ENCODE measurements at places on chromosomes 1 and 21.

GRCh38 chr1:244820131-244820530, 15.3 kb upstream of the COX20 start:
- DNase-seq: no peak

- no peak for DNase-seq
These were observed 52.4 kb upstream of the USP1 start for GRCh38 chr1:62384276-62385005.

DNA sequence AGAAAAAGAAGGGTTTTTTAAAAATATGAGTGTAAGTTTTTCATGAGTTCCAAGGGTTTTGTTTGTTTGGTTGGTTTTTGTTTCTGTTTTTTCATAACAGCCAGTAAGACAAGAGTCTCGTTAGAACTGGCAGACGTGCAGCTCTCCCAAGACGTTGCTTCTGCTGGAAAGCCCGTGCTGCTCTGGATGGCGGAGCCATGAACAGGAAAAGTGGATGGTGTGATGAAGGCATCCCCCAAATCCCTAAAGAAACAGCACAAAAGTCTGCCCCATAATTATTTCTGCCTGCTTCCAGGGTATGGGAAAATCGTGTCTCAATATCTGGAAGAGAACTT, 157.9 kb upstream of the BACE2 start:
- no peak for DNase-seq

- no peak for DNase-seq
These were observed 98.2 kb downstream of the ZC3H11B start for GRCh38 chr1:219514728-219515127.

DNA sequence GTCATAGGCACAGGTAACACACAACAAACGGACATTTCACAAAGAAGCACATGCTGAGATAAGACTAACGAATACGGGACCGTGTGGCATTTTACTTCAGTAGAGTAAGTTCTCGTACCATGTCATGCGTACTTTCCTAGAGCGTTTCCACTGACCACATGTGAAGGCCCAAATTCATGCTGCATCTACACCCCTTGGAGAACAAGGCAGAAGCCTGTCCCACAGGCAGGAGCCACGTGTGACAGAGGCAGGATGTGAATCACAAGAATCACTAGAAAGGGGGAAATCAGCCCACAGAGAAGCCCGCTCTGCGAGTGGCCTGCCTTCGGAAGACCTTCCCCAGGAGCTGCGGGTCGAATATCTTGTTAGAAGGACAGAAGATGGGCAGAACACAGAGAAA, 41.8 kb downstream of the URB1 start:
- no peak for DNase-seq

DNA sequence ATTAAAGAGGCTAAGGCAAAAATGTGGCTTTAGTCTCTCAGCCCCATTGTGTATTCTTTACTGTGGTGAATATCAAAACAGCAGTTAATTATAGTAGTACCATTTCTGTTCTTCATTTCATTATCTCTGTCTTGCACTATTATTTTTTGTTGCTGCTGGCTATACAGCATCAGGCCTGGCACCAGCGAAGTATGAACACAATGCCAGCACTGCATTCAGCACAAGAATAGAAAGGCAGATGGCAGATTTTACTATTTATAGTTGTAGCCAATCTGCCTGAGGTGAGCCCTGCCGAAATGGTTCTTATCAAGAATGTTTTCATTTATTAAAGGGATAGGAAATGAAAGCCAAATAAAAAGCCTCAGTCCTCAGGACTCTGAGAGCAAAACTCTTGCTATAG, 72.1 kb downstream of the GPR52 start:
- no peak for DNase-seq

DNA sequence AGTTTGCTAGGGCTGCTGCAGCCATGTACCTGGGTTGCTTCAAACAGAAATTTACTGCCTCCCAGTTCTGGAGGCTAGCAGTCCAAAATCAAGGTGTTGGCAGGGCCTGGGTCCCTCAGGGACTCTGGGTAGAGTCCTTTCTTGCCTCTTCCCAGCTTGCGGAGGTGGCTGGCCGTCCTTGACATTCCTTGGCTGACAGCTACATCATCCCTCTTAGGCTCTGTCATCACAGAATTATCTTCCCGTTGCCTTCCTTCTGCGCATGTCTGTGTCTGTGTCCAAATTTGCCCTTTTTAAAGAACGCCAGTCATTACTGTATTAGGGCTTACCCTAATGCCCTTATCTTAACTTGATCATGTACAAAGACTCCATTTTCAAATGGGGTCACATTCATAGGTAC, 37.6 kb upstream of the PGBD5 start:
- no peak for DNase-seq

DNA sequence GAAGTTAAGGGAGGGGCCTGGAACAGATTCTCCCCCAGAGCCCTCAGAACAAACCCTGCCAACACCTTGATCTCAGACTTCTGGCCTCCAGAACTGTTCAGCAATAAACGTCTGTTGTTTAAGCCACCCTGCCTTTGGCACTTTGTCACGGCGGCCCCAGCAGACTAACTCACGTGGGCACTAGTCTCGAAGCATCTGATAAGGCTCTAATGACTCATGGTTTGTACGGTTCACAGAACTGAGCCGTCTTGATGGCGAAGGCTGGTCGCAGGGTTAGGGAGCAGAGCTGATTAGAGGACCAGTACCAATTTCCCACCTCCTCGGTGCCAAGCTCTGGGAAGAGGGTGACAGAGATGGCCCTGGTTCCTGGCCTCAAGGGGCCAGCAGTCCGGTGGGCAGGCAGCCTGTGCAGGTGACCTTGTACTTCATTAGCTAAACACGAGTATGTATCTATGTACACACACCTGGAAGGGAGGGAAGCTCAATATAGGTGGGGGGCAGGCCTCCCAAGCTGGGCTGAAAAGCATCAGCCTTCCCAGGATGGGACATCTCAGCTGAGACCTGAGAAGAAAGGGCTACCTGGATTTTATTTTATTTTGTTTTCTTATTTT, 112.8 kb downstream of the MRPS6 start:
- DNase-seq: no peak

DNA sequence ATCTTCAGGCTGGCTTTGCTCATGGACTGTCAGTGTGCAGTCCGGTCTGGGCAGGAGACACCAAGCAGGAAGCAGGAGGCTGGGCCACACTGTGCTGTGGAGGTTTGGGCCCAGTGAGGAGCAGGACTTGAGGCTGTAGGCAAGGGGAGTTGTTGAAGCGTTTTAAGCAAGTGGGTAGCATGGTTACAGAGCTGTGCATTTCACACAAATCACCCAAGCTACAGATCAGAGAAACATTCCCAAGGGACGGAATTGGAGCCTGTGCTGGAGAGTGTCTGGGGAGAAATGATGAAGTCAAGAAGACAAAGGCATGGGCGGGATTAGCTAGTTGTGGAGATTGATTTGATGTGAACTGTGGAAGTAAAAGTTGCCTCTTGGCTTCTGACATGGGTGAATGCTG, 60.9 kb downstream of the KIF21B start:
- no peak for DNase-seq

- DNase-seq: no peak
These were observed 251.8 kb downstream of the ADGRL2 start for GRCh38 chr1:82052563-82052962.

DNA sequence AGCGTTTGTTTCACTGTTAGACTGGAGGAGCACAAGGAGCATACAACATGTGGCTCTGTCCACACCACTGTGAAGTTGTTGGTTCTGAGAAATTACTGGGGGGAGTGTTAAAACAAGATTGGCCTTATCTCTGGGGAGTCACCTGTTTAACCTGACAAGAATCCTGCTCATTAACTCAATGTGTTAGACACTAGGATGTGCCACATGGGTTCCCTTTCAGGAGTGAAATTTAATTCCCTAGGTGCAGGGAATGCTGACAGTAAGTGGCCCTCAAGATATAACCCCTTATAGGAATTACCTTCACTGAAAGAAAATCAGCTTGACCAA, 45.8 kb upstream of the WNT2B start:
- DNase-seq: no peak

- DNase-seq: no peak
These were observed 9.9 kb upstream of the SPRR4 start for GRCh38 chr1:152960452-152961044.

- DNase-seq: no peak
These were observed 15.4 kb upstream of the SLC5A9 start for GRCh38 chr1:48207131-48207530.

DNA sequence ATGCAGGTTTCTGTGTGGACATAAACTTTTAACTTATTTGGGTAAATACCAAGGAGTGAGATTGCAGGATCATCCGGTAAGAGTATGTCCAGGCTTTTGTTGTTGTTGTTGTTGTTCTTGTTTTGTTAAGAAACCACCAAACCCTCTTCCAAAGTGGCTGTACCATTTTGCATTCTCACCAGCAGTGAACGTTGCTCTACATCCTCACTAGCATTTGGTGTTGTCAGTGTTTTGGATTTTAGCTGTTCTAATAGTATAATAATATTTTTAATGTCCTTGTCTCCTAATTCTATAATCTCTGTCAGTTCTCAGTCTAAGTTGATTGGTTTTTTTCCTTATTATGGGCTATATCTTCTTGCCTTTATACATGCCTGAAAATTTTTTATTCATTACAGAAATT, 37.8 kb downstream of the TENT5C start:
- DNase-seq: no peak

DNA sequence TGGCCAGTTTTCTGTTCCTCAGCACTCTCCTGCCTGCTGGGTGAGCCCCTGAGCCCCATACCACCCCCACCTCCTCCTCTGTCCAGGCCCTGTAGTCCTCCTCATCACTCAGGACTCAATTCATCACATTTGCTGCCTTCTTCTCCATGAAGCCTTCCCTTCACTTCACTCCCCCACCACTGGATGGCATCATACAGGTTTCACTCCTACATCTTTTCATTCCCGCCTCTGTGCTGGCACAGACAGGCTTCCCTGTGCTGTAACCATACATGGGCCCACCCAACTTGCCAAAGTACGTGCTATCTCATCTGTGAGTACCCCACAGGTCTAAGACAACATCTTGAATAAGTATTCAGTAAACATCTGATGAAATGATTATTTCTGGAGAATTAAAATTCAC, 56.9 kb downstream of the SLC45A1 start:
- DNase-seq: no peak

GRCh38 chr1:59013276-59013927, 229.6 kb upstream of the JUN start:
- DNase-seq: no peak

DNA sequence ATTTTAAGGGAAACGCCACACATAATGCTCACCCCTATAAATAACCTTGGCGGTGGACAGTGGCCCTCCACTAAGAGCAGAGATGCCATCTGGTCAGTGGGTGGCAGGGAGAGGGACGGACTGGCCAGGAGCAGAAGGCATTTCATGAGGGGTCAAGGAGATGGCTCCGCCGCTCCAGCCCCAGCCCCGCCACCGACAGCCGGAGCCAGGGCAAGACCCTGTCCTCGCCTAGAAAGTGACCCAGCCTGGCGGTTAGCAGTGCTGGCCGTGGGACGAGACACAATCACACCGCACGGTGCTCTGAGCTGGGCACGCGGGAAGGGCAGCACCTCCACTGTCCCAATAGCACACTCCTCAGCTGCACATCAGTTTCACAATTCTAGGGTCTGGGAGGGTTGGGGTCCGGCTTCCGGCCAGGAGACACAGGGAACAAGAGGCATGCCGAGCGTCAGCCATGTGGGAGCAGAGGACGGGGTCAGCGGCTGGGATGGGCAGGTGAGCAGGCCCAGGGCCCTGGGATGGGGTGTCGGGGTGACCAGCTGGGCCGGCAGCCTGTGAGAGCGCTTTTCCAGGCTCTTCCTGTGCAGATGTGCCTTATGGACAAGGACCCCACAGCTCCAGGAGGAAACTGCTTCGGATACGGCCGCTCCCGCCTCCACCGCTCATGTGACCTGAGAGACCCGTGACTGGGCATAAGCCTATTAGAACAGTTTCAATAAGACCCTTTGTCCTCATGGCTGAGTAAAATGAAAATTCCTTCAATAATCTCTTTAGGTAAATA, 5.7 kb downstream of the SLC19A1 start:
- no peak for DNase-seq

- no peak for DNase-seq
These were observed 49.6 kb downstream of the TNFRSF8 start for GRCh38 chr1:12112711-12113161.

DNA sequence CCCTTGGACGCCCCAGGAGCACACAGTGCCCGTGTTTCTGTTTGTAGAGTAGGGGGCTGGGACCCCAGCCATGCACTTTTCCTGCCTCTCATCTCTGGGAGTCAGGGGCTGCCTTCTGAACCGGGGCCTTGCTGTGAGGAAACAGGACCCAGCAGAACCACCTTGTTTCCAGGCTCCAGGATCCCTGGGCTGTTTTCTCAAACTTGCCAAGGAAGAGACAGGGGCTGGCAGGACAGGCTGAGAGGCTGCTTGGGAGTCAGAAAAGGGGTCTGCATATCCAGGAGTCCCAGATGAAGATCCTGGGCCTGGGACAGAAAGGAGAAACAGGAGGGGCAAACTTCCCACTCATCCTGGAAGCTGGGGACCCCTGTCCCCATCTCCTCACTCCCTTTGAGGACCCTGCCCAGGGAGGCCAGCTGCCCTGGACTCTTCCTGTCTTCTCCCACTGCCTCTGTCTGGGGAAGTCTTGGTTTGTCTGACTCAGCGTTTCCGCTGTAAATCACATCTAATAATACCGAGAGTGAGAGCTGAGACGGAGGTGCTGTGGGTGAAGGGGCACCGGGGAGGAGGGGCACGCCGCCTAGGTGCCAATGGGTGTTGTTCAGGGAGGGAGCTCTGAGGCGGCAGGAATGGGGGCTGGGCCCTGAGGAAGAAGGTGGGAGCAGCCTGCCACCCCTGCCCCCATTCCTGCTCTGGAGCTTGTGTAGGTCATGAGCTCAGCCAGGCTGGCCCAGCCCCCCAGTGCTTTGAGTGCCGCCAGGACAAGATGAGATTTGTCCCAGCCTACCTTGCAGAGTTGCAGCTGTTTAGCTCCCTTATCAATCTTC, 16.7 kb downstream of the POU3F1 start:
- DNase-seq: peak; percentile 66

DNA sequence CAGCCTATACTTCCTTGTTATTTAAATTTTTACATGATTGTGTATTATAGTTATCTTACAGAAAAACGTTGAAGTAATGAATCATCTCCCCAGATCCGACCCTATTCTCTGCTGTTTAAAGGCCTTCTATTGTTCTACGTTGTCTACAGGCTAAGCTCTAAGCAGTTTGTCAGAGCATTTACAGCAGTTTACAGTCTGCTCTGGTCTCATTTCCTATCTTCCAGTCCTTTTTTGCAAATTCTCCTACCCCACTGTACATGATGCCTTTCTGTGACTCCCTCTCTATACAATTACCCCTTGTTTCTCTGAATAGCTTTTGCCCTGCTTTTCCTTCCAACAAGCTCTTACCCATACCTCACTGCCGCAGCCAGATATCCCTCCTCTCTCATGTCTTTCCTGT, 319.2 kb upstream of the FMN2 start:
- no peak for DNase-seq

DNA sequence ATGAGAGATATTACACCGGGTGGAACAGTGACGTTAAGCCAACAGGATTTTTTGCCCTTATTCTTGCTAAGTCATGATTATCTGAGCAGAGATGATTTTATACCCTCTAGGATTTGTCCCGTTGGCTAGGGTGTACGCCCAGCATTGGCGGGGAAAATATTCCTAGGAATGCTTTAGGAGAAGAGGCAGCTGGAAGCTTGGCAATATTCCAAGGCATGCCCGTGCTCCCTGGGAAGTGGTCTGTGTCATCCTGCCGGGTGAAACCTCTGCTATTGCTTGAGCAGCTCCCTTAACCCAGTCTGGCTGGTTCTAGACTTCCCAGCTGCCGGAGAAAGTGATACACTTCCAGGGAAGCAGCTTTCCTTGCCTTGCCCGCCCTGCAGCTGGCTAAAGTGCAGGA, 16.2 kb downstream of the CHRNB2 start:
- no peak for DNase-seq

All from GM12892 (cell line).